NCI-H187 (cell line): ENCODE measurements at places on chromosomes 11 and 22.
A peak's percentile ranks its signal among the peaks of the same experiment; 100 is the strongest.

DNA sequence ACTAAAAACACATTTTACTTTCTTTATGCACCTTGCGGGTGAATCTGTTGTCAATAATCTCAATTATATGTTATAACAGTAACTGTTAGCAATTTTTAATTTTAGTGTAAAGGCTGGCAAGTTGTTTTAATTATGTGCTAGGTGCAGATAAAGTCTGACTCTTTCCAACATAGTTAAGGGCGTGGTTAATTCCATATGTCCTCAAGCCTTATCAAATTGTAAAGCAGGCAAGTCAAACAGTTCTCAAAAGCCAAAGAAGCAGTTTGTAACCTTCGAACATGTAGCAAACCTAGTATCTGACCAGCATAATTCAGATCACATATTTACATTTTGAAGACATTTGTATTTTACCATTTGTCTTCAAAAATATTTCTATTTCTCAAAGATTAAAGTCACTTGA is 29.2 kb downstream of the METTL15 start:
- no peak for DNase-seq

- DNase-seq, result peak; percentile 79
Observed at GRCh38 chr11:93221539-93221938, 23.7 kb upstream of the SLC36A4 start.

GRCh38 chr11:69869311-69869939 is 50.2 kb upstream of the FGF3 start:
- no peak for DNase-seq

GRCh38 chr22:31866918-31867317 is 77.4 kb upstream of the YWHAH start:
- no peak for DNase-seq

DNA sequence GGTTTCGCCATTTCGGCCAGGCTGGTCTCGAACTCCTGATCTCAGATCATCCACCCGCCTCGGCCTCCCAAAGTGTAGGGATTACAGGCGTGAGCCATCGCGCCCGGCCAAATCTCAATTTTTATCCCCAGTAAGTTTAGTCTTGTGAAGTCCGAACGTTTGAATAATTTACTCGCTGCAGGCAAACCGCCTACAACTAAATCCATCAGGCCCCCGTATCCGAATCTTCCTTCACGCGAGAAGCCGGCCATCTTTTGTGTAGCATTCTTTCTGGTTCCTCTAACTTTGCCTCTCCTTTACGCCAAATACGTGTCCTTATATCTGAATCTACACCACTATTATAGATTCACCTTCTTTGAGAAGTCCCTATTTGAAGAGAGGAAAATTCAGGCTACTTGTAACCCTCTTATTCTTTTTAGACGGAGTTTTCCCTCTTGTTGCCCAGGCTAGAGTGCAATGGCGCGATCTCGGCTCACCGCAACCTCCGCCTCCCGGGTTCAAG is 581 bp upstream of the EIF3L start:
- no peak for DNase-seq

DNA sequence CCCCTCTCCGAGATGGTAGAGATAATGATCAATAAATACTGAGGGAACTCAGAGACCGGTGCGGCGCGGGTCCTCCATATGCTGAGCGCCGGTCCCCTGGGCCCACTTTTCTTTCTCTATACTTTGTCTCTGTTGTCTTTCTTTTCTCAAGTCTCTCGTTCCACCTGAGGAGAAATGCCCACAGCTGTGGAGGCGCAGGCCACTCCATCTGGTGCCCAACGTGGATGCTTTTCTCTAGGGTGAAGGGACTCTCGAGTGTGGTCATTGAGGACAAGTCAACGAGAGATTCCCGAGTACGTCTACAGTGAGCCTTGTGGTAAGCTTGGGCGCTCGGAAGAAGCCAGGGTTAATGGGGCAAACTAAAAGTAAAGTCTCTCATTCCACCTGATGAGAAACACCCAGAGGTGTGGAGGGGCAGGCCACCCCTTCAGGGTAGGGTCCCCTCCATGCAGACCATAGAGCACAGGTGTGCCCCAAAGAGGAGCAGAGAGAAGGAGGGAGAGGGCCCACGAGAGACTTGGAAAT is 43.2 kb downstream of the IGLL1 start:
- no peak for DNase-seq

DNA sequence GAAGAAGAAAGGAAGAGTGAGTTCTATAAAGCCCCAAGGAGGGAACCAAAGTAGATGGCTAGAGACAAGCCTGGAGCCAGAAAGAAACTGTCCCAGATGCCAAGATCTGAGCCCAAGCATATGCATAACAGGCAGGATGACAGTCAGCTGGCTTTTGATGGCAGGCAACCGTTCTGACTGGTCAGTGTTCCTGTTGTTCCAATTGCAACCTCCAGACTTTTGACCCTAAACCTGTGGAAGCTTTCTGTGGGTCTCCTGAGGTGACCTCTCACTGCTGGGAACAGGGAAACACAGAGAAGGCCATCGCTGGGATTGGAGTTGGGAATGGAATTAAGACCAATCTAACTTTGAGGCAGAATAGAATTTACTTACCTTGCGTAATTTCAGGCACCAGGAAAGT is 21.6 kb upstream of the NNMT start:
- no peak for DNase-seq

DNA sequence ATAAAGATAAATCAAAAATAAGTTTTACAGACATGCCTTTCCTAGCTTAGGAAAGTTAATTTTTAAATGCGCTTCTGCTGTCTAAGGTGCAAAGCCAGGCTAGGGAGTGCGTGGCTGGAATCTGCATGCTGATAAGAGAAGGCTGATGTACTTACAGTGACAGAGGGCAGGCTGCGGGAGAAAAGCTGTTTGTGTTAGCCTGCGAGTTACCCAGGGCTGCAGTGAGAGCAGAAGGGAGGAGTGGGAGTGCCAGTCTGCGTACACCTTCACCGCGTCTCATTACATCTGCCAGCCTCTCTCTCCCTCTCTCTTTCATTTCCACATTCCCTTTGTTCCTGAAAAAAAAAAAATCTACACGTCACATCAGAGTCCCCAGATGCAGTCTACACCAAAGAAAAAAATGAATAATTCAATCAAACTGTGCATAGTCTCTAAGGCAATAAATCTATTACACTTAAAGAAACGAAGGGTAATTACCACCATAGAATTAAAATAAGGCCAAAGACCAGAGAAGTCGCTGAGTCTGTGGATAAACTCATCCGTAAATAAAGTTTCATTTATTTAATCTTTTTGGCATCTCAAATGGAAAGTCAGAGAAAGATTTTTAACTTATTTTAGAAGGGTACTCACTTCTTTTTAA is 126.4 kb upstream of the C11orf58 start:
- DNase-seq, result no peak

DNA sequence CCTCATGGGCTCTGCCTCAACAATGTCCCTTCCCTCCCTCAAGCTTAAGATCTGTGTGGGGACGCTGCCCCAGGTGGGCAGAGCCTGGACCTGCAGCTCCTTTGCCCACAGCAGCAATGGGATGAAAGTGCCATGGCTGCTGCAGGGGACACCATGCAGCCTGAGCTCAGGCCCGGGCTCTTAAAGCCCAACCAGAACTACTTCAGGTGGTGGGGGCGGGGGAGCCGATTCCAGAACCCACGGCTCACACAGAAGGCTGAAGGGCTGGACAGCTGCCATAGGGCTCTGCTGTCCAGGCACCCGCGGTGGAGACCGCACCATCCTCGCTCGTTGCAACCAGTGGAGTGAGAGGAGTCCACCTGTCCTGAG is 12.5 kb downstream of the CHID1 start:
- no peak for DNase-seq
